Daoy (cell line): ENCODE measurements at places on chromosomes 11 and 22. TPM values are rescaled to one million over a fixed set of nuclear protein-coding genes. Genes with fewer than 3 reads are reported as not detected.

DNA sequence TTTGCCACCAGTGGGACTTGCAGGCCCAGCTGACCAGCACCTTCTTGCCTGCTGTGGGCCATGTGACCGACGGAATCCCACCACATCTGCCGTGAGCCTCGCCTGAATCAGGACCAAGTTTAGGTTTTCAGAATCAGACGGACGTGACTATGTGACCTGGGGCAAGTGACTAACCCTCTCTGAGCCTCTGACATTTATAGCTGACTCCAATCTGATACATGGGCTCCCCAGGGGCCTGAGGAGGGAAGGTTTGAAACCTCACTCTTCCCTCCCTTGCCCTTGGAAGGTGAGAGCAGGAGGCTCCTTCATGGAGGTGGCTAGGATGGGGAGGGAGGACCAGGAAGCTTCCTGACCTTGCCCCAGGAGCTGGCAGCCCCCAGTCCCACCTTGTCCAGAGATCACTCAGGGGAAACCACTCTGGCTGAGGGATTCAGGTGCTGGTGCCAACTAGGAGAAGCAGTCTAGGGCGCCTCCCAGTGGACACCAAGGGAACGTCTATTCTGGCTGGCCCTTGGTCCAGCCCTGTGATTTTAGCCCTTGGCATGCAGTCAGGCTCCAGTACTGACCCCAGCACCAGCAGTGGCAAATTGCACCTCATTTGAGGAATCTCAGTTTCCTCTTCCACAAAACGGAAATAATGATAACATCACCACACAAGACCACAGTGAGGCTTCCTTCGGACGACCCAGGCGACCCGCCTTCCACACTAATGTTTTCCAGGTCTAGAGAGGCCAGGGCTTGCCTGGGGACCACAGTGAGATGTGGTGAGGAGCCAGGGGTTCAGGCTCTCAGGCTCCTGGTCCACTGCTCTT lies 47.2 kb upstream of the SYT7 start:
- DNase-seq = peak; percentile 63

GRCh38 chr22:41178425-41178975 lies 26.6 kb upstream of the L3MBTL2 start:
- DNase-seq = no peak

DNA sequence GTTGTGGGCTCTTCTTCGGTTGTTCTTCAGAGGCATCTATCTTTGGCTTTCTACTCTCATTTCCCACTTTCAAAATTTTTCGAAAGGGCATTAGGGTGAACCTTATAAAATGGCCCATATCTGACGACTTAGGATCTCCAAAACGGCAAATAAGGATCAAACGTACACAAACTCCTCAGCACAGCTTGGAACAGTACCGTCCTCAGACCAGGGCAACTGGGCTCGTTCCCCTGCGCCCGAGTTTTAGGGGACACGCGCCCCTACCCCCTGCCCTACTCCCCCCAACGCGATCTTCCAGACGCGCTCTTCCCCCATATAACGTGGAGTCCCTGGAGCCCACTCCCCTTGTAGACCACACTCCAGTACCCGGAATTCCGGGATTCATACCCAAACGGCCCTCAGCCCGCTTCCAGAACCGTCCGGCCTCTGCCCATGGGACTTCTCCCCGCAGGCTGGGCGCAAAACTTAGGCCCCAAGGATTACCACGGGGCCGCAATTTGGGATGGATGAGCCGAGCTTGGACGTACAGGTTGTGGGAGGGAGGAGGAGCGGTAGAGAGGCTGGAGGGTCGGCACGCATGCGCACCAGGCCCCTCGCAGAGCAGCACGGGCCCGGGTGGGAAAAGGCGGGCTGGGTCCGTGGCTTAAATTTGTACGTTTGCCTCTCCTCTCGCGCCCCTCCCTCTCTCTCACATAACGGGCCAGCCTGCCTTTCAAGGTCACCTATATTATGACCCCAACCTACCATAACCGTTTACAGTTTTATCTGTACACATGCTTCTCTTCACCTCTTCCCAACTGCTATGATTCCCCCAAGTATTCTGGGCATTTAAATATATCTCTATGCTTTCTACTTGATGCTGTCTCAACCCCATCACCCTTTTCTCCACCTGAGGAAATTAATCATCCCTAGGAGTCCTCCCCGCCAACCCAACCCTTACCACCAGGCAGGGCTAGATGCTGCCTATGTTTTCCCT lies 3.4 kb downstream of the CCDC89 start:
- peak; percentile 76 for DNase-seq

GRCh38 chr11:72782081-72782920 lies 11.5 kb downstream of the STARD10 start:
- DNase-seq = no peak

DNA sequence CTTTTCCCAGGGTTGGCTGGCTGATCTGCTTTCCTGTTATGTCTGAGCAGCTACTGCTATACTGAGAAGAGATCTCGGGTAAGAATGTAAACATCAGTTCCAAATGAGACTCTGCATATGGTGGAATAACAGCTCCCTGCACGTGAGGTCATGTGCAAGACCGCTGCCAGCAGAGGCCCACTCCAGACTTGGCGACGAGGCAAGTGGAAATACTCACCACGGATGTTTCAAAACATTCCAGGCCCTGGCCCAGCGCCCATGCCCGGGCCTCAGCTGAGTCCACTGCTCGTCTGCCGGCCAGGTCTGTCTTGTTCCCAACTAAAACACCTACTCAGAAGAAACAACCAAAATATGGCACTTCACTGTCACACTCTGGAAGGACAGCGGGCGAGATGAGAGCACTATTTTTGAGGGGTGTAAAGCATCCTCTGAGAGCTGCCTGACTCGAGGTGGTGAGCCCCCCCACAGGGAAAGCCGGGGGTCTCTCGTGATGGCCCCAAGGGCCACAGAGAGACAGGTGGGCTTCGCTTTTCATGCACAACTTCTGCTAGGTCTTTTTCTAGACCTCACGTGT lies 13.1 kb downstream of the IFT27 start:
- DNase-seq = no peak

DNA sequence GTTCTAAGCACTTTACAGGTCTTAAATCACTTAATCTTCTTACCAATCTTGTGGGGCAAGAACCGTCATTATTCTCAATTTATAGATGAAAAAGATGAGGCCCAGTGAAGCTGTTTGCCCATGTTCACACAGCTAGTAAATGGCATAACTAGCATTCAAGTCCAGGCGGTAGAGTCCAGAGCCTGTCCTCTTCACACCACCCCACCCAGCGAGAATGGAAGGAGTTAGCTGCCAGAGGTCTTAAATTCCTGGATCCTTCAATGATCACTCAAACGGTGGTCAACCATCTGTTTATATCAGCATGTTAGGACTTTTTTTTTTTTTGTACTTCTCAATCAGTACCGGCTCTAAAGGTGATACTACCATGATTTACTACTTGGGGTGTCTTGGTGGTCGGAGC lies 43.3 kb downstream of the PARVA start:
- DNase-seq = no peak

The GTPBP1 gene
- 16.5 and 23.5 TPM in 2 replicates for total RNA-seq

The RIN1 gene
- total RNA-seq = 13.2 and 14.6 TPM in 2 replicates

GRCh38 chr11:19430754-19431398 lies 190.1 kb upstream of the E2F8 start:
- no peak for DNase-seq

GRCh38 chr11:74417379-74417804 lies 19.2 kb upstream of the PGM2L1 start:
- peak; percentile 9 for DNase-seq

- no peak for DNase-seq
Observed at GRCh38 chr11:96218006-96218405, 125.0 kb downstream of the MAML2 start.

- peak; percentile 11 for DNase-seq
Observed at GRCh38 chr11:115317277-115318185, 186.7 kb downstream of the CADM1 start.

DNA sequence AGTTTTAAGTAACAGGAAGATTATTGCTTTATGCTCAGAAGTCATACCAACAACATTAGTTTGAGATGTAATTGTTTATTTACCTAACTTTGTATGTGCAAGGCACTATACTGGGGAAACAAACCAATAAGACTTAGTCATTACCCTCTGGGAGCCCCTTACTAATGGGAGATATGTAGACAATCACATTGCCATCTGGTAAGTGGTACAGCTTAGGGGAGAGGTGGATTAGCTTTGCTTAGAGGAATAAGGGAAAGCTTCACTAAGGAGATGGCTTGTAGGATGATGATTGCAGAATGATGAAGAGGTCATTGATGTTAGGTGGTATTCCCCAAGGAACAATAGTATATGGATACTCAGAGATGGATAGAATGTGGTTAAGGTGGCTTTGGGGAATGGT lies 17.5 kb downstream of the EMSY start:
- no peak for DNase-seq

- DNase-seq = no peak
Observed at GRCh38 chr11:2346014-2346413, 31.1 kb upstream of the CD81 start.

The YPEL4 gene
- total RNA-seq = not detected in 2 replicates

DNA sequence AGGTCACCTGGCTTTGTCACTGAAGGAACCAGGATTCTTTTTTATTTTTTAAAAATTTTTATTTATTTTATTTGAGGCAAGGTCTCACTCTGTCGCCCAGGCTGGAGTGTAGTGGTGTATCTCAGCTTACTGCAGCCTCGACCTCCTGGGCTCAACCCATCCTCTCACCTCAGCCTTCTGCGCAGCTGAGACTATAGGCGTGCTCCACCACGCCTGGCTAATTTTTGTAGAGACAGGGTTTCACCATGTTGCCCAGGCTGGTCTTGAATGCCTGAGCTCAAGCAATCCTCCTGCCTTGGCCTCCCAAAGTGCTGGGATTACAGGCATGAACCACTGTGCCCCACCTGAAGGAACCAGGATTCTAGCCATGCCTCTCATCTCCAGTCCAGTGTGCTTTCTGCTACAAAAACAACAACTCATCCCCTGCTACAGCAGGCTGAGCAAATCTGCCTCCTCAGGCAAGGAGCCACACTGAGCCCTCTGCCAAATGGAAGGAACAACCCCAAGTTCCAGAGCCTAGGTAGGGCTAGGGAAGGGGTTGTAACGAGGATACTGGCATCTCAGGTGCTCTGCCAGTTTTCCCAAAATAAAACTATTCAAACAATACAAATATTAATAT lies 2.6 kb upstream of the PEX26 start:
- DNase-seq = no peak

The APOBEC3B gene
- 4.5 and 5.1 TPM in 2 replicates for total RNA-seq

The MYRF gene
- total RNA-seq = 0.68 and 2.1 TPM in 2 replicates

The BTBD10 gene
- 62.2 and 68.4 TPM in 2 replicates for total RNA-seq

GRCh38 chr22:31019191-31019930 lies 50.3 kb downstream of the TUG1 start:
- DNase-seq = no peak

The MS4A7 gene
- not detected in 2 replicates for total RNA-seq

DNA sequence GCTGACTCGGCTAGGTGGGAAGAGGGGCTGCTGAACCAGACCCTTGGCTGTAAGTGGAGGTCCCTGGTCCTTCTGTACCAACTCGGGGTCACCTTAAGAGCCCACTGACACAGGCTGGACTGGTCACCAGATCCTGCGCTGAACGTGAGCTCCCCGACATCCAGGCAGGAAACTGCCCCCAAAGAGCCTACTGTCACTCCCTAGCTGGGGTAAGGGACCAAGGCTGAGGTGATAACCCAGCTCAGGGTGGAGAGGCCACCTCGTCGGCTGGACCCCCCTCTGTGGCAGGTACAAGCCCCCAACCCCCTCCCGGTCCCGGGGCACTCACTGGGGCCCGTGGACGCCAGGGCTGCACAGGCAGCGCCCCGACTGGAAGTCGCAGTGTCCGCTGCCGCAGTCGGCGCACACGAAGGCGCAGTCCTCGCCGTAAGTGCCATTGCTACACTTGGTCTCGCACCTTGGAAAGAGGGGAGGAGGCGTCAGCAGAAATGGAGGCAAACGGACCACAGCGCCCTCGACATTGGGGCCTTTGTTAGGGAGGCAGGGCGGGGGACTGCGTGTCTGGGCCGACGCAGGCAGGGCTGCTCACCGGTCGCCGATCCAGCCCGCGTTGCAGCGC lies 7.4 kb downstream of the SCARF2 start:
- DNase-seq = no peak

- no peak for DNase-seq
Observed at GRCh38 chr11:28137832-28138231, 29.6 kb downstream of the METTL15 start.

DNA sequence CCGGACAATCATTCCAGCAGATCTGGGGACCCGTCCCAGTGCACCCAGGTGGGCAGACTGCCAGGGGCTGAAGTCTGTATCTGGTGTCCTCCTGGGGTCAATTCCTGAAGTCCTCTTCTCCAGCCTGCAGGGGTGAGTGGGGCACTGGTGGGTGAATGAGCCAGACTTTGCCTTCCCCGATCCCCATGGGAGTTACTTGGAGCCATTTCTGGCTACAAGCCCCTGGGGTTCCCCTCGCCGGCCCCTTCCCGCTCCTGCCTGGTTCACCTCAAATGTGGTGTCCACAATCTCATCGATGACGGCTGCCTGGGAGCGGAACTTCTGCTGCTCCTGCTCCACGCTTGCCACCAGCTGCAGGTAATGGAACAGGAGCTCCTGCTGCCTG lies 5.0 kb downstream of the CST6 start:
- DNase-seq = no peak

The SLC17A6 gene
- not detected in 2 replicates for total RNA-seq

GRCh38 chr11:33652431-33652830 lies 48.2 kb downstream of the C11orf91 start:
- DNase-seq = no peak

The APOBEC3F gene
- total RNA-seq = 0.97 and 6.9 TPM in 2 replicates

DNA sequence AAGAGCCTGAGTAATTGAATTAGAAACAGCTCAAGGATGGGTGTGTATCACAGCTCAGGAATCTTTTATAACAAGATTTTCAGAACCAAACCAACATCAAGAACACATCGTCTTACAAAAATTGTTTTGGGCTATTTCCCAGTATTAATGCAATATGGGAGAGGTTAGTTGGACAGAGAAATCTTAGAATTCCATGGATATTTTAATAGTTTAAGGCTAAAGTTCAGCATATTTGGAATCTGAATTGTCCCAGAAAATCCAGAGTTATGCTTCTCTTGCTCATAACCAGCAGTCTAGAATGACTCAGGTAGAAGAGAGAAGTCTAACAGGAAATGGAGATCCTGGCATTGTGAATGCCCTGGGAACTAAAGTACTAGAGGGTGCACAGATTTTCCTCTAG lies 74.6 kb downstream of the ADM start:
- no peak for DNase-seq

GRCh38 chr11:130476200-130476921 lies 27.9 kb downstream of the ADAMTS15 start:
- no peak for DNase-seq

The MUC6 gene
- not detected in 2 replicates for total RNA-seq

DNA sequence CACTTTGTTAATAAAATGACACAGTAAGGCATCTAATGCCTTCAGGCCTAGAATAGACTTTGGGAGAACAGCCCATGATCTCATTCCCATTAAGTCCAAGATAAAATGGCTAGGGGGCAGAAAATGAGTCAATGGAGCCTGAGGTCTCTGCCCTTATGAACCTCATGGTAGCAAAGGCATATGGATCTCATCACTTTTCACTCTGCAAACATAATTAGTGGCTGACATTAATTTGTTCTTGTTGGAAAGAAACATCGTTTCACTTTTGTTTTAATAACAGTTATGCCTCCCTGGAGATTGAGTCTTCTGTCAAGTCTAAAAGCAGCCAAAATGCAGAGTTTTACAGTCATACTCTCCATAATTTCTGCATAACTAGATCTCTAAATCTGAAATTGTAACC lies 111.8 kb upstream of the API5 start:
- DNase-seq = no peak
